Mesothelial cell of epicardium (in vitro differentiated cells): ENCODE measurements at places on chromosomes 12 and 14.

GRCh38 chr12:3099146-3099545 lies 22.0 kb downstream of the TSPAN9 start:
- peaks cover 16% of the 10 kb centered on the region for H3K36me3 ChIP-seq
- H3K27me3 ChIP-seq, result no peaks in the 10 kb centered on the region
- DNase-seq, result no peak
- no peak overlapping the region for H3K4me3 ChIP-seq

- H3K4me3 ChIP-seq, result no peak overlapping the region
- no peaks in the 10 kb centered on the region for H3K36me3 ChIP-seq
- no peak overlapping the region for H3K27ac ChIP-seq
- peaks cover 8% of the 10 kb centered on the region for H3K4me1 ChIP-seq
- peaks cover 20% of the 10 kb centered on the region for H3K27me3 ChIP-seq
These were observed 546.6 kb upstream of the TMEM132C start for GRCh38 chr12:127720334-127720733.

DNA sequence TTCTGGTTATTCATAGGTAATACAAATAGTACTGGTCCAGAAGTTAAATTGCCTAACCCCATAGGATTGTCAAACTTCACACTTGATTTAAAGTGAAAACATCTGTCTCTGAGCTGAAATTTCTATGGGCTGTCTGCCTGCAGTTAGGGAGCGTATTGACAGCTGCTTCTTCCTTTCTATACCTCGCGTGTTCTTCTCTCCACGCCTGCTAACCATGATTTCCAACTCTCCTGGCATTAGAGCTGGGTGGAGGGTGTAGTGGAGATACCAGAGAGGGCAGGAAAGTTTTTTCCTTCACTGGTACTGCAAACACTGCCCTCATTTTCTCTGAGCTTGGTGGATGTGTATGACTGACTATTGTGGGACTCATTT lies 429.0 kb upstream of the FBXO33 start:
- H3K4me3 ChIP-seq, result no peak overlapping the region
- no peak for DNase-seq
- H3K36me3 ChIP-seq, result no peaks in the 10 kb centered on the region
- no peaks in the 10 kb centered on the region for H3K27me3 ChIP-seq

DNA sequence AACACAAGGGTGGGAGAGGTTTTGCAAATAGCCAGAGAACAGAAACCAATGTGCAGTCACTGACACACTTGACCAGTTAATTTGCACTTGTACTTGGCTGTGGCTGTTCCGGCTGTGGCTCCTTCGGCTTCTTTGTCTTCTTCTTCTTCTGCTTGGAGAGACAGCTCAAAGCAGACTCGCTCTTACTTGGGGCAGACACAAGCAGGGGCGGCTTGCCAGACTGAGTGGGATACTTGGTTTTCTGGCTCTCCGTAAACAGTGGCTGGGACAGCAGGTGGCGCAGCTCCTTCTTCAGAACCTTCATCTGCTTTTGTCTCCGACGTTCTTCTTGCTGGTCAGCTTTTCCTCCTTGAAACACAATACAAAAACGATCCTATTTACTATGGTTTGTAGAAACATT lies 25.0 kb downstream of the OTUB2 start:
- H3K27ac ChIP-seq, result peak overlapping the region; percentile 64
- no peaks in the 10 kb centered on the region for H3K27me3 ChIP-seq
- no peak overlapping the region for H3K4me3 ChIP-seq
- peaks cover 49% of the 10 kb centered on the region for H3K36me3 ChIP-seq

DNA sequence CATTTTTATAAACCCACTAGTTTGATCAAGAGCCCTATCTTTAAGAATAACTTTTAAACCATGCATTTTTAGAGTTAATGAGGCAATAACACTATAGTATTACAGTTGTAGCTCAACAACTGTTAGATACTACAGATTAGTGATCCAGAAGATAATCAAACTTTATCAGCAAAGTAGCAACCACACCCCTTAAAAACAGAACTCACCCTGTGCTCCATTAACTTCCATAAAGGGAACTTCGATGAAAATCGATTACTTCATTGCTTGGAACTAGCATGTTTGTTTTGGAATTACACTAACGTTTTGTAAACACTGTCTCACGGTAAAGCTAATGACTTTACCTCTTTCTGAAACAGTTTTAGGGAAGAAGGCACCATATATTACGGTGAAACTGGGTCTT lies 1.4 kb downstream of the SGPP1 start:
- peak overlapping the region; percentile 96 for H3K27ac ChIP-seq
- H3K4me3 ChIP-seq, result peak overlapping the region; percentile 99
- peaks cover 18% of the 10 kb centered on the region for H3K4me1 ChIP-seq
- peaks cover 4% of the 10 kb centered on the region for H3K27me3 ChIP-seq
